Activated CD4-positive, CD25-positive, alpha-beta regulatory T cell (primary cell): ENCODE measurements at places on chromosomes 16 and 17.

GRCh38 chr16:67694611-67695010 lies 24.5 kb downstream of the GFOD2 start:
- DNase-seq = no peak

DNA sequence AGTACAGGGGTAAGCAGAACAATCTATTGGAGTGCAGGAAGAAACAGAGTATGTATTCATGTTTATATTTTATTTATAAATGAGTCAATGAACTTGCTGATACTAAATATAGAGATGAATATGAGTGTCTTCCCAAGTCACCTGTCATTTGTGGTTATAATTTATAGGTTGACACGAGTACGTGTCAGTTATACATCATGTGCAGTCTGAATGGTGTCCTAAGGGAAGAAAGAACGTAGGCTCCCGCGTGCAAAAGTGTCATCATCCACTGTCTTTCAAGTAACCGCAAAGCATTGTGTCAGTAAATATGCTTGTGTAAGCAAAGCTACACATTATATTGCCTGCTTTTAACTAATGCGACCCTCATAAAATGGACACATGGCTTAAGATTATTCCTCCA lies 786.1 kb downstream of the KCNJ2 start:
- DNase-seq = no peak

DNA sequence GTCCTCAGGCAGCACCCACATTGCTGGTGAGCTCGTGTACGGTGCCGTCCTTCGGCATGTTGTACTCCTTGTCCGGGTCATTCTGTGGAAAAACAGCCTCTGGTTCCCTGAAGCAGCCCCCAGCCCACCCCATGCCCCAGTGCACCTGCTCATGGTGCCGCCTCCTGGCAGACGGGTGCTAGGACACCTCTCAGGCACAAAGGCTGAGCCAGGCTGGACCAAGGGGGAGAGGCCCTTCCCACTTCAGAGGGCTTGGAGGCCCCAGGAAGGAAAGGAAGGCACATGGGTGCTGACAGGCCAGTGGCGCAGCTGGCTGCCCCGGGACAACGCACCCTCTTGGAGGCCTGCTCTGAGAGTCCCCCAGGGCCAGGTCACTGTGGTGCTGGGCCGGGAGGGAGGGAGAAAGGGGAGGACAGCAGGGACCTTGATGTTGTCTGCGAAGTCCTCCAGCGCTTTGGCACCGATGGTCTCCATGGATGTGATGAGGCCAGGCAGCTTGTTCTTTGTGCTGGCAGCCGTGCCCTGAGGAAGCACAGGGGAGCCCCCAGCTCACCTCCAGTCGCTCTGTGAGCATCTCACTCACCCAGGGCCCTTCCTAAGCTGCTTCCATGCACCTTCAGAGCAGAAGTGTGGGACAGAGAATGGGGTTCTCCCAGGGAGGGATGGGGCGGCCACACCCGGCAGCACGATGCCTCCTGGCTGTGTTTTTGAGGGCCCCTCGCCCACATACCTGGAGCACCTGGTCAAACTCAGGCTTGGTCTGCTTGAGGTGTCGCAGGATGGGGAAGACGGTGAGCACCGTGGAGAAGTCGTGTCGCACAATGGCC lies 9.3 kb downstream of the ZACN start:
- no peak for DNase-seq

- peak; percentile 24 for DNase-seq
These were observed 14.3 kb upstream of the DYNLRB2 start for GRCh38 chr16:80526418-80527061.

DNA sequence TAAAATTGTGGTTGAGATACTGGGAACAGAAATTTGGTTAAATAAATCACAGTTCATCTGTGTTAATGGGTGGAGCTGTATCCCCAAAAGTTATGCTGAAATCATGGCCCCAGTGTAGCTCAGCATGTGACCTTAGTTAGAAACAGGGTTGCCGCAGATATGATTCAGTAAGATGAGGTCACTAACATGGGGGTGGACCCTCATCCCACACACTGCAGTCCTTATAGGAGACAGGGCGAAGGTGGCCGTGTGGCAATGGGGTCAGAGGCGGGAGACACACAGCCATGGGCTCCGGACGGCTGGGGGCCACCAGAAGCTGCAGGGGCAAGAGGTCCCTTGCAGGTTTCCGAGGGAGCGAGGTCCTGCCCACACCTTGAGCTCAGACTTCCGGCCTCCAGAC lies 10.7 kb downstream of the GALNS start:
- no peak for DNase-seq
